ENCODE measurements at places on chromosomes 2 and 18.

- DNase-seq = no peak
Measured at GRCh38 chr2:199465988-199466691, 8.4 kb upstream of the SATB2 start.

- no peak for DNase-seq
Measured at GRCh38 chr2:168945508-168945907, 44.4 kb downstream of the G6PC2 start.

DNA sequence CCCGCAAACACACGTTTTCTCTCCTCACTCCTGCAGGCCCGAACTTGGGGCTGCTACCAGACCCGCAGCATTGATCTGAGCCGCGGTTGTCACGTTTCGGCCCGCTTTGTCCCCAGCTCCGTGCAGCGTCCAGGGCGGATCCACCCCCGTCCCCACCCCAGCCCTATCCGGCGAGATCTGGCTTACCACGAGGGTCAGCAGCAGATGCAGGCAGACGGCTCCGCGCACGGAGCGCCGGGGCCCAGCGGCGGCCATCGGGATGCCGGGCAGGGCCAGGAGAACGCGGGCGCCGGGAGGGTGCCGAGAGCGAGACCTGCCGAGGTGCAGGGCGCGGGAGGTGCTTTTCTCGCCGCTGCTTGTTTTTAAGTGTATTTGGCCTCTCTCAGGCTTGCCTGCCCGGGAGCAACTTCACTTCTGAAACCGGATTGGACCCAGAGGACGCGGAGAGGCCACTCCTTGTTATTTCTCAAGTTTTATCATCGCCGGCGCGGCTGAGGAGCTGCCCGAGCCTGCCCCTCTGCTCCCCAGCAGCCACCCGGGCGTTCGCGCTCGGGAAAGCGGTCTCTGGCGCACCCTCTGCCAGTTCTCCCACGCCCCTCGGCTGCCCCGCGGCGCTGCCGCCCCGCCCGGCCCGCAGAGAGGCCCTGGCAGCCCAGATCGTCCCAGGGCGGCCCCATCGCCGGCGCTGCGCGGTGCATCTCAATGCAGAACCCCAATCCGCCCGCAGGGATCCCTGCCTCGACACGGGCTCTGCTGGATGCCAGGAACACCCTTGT, at the start of gene DSC3:
Gene DSC3 (minus strand): TSS at position 337 of the 776 bp plus-strand sequence. CDS start 82 bp downstream, at position 255.
- no peak for DNase-seq

DNA sequence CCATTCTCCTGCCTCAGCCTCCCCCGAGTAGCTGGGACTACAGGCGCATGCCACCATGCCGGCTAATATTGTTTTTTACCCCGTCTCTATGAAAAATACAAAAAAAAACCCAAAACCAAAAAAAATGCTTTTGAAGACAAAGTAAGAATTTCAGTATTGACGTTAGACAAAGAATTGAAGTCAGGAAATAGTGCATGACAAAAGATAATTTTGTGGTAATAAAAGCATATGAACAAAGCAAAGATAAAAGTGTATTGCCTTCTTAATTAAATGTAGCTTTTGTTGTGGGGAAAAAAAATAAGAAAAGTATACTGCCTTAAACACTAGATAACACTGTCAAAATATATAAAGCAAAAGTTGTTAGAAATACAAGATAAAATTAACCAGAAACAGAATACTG, 86.8 kb downstream of the ANKRD12 start:
- no peak for DNase-seq

- no peak for DNase-seq
Measured at GRCh38 chr2:38370664-38371063, 6.4 kb downstream of the ATL2 start.

- DNase-seq = peak; percentile 89
Measured at GRCh38 chr2:101516823-101517690, 42.1 kb upstream of the RFX8 start.

GRCh38 chr18:6484659-6485058, 69.9 kb upstream of the L3MBTL4 start:
- DNase-seq = no peak

GRCh38 chr2:234252772-234253171, 202.3 kb downstream of the SPP2 start:
- DNase-seq = no peak

GRCh38 chr18:3425030-3425429, 24.9 kb upstream of the TGIF1 start:
- no peak for DNase-seq

Data from CD14-positive monocyte (primary cell).